ENCODE measurements at places on chromosomes 1 and 21.

DNA sequence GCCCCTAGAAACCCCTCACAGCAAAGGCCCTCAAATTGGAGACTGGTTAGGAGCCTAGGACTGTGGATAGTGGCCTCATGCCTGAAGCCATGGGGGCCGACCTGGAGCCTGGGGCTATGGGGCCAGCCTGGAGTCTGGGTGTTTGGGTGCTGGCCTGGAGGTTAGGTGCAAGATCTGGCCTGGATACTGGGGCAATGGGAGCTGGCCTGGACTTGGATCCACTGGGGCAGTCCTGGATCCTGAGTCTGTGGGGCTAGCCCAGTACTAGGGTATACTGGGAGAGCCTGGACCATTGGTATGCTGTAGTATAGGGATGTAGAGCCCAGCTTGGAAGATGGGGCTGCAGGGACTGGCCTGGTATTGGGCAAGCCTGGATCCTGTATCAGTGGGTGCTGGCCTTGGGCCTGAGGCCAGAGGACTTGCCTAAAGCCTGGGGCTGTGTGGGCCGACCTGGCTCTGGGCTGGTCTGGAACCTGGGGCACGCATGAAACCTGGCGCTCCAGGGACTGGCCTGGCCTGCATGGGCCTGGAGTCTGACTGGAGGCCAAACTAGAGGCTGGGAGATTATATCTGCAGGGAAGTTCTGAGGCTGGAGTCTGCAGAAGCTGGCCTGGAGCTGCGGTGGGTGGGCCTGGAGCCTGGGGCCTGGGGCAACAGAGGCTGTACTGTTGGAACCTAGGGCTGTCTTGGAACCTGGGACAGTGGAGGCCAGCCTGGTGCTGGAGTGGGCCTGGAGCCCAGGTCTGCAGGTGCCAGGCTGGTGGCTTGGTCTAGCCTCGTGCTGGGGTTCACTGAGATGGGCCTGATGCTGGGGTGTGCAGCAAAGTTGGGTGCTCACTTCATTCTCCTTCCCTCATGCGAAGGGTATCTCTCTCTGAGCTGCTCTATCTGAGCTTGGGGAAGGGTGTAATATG lies 12.6 kb upstream of the DENND1B start:
- no peak for DNase-seq

GRCh38 chr1:151934048-151934493 lies 24.8 kb upstream of the THEM4 start:
- DNase-seq: no peak

DNA sequence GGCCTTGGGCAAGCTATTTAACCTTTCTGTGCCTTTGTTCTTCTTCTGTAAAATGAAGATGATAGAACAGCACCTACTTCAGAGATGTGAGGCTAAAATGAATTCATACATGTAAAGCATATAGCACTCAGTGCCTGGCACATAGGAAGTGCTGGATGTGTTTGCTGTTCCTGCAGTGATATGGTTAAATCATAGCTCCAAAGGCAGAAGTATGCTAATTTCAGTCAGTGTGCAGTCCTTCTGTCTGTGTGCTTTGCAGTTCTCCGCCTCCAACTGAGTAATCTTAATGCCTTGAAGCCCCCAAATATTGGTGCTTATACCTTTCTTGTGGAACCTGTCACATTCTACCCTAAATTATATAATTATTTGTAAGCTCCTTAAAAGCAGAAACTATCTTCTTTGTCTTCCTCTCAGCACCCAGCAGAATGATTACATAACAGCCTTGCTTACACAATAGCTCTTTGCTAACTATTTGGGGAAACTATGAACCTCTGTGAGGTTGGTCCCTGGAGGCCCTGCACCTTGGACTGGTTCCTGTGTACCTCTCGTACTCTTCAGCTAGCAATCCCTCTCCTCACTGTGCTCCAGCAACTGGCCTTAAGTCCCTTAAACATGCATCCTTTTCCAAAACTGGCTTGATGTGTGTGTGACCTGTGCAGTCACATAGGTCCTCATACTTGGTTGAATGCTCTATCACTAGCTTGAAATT lies 57.0 kb upstream of the CACYBP start:
- DNase-seq: no peak

DNA sequence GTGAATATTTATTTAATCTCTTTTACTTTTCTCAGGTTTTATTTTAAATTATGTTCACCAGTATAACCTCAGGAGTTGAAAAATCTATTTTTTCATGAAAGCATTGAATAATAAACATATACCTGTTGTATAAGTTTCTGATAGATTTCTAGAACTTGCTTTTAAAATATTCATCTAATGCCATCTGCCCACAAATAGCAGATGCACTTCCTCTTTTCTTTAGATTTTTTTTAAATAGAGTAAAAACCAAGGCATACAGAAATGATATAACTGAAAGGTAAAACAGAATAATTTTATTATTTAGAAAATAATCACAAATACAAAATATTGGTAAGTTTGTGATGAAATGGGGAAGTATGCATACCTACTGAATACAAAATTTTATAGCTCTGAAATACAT lies 130.7 kb upstream of the PRMT6 start:
- DNase-seq: no peak

Data from kidney epithelial cell (primary cell).